NAMALWA (cell line): ENCODE measurements at places on chromosomes 11 and 22.

- DNase-seq, result peak; percentile 56
Measured at GRCh38 chr11:101436511-101437142, 147.2 kb downstream of the TRPC6 start.

DNA sequence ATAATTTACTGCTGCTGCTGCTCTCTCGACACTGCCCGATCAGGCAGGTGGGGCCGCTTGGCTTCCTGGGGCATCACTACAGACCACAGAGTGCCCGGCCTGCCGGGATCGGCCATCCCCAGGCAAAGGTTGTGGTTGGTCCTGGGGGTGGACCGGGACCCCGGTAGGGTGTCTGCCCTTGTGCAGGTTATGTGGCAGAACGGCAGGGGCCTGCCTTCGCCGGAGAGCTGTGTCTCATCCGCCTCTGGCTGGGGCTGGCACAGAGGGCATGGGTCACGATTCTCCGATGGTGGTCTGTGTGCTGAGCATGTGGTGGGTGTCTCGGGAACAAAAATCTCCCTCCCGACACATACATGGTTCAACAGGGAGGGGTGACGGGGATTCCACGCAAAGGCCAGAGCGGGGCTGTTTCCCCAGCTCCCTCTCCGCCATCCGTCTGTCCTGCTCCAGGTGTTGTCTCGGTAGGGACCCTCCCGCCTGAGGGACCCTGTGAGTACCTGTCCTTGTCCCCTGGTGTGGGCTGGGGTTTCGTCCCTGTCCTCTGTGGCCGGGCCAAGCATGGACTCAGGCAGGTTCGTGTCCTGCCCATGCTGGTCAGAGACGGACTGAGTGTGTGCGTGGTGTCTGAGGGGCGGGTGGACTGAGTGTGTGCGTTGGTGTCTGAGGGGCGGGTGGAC lies 7.8 kb downstream of the GRAMD4 start:
- DNase-seq, result no peak

GRCh38 chr11:128723531-128723930 lies 29.7 kb downstream of the FLI1 start:
- peak; percentile 35 for DNase-seq

GRCh38 chr22:23404689-23405365 lies 175.3 kb downstream of the IGLL1 start:
- DNase-seq, result no peak

- no peak for DNase-seq
Measured at GRCh38 chr11:65170058-65170534, at the start of gene SPDYC. SPDYC (plus strand) TSS chr11:65170233; CDS start chr11:65171358, 1,125 bp downstream.

DNA sequence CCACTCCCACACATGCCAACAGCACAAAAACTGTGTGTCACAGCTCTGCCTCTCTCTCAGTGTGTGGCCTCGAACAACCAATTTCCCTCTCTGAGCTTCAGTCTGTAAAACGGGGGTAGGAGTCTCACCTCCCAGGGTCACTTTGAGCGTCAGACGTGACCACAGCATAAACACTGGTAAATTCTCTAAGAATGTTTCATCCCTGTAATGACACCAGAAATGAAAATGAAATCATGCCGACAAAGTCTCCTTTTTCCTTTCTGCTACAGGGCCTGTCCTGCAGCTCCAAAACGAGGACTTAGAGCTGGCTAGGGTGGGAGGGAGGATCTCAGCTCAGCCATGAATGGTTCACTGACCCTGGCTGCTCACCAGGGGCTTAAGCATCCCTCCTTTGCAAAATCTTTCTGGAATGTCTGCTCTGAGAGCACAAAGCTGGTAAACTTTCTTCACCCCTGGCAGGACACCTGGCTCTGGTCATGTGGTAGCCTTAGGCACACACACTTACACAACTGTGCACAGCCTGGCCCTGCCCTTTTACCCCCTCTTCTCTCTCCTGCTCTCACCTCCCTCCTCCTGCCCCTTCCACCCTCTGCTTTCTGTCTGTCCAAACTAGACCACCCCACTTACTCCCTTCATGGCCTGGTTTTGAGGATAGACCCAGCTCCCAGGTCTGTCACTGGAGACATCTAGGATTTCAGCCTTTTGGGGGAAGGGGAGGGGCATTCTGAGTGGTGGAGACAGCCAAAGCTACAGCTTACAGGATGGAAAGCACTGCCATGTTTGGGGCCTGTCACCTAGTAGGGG lies 12.3 kb upstream of the TSKU start:
- DNase-seq, result no peak

DNA sequence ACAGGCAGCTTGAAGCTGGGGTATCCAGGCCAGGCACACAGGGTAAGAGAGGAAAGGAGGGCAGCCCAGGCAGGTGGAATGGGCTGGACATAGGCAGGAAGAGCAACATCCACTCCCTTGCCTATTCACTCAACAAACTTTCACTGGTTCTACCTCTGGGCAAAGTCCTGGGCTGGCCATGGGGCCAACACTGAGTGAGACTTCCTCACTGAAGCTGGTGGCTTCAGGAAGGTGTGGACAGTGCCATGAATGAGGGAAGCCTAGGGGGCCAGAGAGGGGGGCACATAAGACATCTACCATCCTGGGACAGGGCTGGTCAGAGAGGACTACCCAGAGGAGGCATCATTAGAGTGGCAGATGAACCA lies 44.9 kb upstream of the TCF20 start:
- no peak for DNase-seq

DNA sequence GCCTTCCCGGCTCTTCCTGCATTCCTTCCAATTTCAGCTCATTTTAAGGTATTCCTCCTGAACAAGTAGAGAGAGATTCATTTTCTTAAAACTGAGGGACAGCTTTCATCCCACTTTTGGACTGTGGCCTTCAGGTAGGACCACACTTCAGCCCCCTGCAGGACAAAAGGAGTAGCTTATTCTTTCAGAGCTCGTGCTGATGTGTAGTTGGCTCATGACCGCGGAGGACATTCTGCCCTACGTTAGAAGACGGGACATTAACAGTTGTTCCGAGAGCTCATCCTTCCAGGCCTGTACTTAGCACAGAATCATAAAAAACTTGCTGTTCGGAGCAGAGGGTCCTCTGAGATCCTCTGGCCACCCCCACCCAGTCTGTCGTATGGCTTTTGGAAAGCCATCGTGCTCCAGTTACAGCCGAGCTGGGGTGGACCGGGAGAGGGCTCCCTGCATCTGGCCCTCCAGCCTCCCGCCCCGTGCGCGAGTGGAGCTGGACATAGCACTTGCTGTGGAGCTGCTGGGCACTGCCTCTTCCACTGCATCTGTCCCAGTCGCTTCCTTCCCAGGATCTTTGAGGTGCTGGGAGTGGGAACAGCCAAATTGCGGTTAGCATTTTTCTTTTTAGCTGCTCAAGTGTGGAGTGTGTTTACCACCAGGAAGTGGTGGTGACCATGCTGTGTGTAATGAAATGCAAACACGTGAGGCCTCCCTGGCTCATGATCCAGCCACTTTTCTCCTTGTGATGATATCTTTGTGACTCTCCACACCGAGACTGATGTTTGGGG lies 250.3 kb downstream of the TBC1D22A start:
- no peak for DNase-seq

DNA sequence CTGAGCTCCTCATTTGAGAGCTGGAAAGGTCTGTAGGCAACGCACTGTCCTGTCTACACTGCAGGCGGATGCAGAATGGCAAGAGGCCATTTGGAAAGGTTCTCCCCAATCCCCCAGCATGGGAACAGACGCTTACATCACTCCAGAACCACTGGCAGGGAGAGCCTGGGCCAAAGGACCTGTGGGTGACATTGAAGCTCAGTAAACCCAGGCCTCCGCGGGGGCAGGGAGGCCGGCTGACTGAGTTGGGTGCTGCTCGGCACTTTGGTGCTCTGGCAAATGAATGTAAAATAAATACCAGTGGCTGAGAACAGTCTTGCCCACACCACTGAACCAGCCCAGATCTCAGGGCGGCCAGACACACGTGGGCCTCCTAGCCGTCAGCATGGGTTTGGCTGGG lies 22.4 kb downstream of the TOM1 start:
- no peak for DNase-seq

DNA sequence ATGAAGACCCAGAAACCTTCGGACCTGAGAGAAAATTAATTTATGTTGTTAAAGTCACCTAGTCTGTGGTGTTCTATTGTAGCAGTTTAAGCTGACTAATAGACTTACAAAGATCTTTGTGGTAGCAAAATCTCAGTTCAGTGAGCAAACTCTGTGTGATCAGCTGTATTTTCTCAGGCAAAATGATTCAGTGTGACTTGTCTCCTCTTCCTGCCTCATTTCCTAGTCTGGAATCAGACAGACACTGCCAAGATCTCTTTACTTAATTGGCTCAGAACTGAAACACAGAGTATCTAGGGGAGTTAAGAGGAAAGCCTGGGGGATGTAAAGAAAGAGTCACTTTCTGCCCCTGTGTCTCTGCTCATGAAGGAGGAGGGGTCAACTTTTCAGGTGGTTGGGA lies 564.7 kb downstream of the KCNA4 start:
- DNase-seq, result no peak

DNA sequence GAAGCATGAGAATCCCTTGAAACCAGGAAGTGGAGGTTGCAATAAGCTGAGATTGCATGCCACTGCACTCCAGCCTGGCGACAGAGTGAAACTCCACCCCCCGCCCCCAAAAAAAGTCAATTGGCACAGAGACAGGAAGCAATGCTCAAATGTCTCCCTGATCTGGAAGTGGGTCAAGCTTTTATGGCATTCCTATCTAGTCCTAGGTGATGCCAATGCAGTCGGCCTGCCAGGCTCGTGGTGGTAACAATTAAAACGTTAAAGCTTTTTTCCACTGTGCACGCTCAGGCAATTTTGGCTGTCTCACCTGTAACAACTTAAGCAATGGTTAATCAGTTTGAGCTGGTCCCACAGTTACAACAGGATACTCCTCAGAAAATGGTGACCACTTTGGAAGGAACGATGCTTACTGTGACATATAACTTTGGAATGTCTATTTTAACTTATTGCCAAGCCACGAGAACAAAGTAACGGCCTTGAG lies 18.9 kb upstream of the PISD start:
- DNase-seq, result no peak

DNA sequence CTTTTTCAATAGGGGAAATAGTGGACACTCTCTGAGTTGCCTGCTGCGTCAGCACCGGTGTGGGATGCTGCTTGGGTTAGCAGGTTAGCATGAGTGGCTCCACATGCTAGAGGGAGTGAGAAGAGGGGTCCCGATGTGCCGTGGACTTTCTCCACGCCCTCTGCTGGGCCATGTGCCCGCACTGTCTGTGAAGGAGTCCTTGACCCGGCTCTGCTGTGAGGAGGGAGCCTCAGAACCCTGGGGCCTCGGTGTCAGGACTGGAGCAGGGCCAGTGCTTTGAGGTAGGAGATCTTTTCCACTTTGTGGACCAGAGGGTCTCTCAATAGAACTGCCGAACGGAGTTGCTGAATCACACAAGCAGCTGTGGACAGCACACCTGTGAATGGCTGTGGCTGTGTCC lies 14.8 kb downstream of the CTTN start:
- no peak for DNase-seq

- DNase-seq, result no peak
Measured at GRCh38 chr11:100434821-100435641, 252.1 kb upstream of the ARHGAP42 start.

DNA sequence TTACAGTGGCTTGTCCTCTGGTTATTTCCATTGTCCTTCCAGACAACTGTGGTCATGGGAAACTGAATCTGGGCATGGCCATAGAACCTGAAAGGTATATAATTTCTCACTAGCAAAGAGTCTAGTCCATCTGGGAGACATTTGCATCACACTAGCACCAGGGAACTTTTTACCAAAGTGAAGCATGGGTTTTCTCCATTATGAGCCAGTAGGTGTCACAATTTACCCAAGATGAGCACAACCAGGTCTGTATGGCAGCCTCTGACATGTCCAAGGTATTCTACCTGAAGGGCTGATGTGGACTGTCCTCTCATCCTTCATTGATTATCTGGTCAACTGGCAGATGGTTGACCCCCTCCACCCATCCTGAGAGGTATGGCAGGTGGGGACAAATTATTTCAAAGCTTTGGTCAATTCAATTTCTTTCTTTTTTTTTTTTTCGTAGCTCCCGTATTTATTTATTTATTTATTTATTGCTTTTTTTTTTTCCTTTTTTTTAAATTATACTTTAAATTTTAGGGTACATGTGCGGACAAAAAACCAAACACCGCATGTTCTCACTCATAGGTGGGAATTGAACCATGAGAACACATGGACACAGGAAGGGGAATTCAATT lies 425.9 kb downstream of the TMEM135 start:
- DNase-seq, result peak; percentile 53

DNA sequence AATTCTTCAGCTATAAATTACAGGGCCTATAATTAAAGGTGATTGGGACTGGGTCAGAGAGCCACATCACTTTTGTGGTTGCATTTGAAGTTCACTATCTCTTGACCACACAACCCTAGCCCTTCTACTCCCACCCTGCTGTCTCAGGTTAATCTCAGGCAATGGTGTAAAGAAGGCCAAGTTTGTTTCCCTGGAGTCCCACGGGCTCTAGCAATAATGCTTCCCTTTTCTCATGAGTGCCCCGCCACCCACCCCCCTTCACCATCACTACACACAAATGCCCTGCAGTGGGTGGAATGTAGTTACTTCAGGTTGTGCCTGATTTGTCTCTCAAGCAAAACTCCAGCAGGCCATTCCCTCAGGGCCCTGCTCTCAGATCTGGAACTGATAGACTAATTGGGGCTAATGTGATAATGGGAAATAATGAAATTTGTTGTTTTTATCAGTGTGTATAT lies 1.8 kb upstream of the EHF start:
- DNase-seq, result no peak

GRCh38 chr11:2451916-2452315 lies 7.1 kb downstream of the KCNQ1 start:
- no peak for DNase-seq

DNA sequence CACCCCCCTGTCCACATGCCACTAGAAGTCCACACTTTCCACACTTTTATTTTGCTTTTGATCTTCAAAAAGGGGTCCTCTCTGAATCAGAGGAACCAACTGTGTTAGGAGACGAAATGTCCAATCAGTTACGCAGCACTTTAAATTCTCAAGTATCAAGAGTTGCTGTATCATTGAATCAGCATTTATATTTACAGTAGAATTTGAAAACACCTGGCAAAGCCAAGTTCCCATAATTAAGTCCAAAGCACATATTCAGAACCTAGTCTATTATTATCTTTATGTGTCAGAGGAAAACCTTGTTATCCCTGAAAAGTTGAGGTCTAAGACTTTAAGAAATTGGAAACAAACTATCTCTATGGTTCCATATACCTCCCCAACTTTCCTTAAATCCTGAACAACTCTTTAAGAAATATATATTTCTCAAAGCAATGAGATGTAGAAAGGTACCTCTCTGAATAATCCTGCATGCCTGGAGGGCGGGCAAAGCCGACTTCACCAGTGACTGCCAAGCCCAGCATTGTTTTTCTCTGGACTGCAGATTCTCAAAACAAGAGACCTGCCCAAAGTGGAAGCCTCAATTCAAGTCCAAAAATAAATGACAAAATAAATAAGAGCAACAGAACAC lies 75.9 kb upstream of the ARFGAP3 start:
- no peak for DNase-seq

- DNase-seq, result no peak
Measured at GRCh38 chr11:75593286-75593915, 31.3 kb downstream of the SERPINH1 start.

GRCh38 chr11:5343474-5344335 lies at the start of gene OR51B5:
OR51B5 (minus strand) TSS chr11:5343524; CDS start chr11:5343524, 0 bp downstream.
- DNase-seq, result no peak
